ENCODE measurements at places on chromosomes 7 and 10.

DNA sequence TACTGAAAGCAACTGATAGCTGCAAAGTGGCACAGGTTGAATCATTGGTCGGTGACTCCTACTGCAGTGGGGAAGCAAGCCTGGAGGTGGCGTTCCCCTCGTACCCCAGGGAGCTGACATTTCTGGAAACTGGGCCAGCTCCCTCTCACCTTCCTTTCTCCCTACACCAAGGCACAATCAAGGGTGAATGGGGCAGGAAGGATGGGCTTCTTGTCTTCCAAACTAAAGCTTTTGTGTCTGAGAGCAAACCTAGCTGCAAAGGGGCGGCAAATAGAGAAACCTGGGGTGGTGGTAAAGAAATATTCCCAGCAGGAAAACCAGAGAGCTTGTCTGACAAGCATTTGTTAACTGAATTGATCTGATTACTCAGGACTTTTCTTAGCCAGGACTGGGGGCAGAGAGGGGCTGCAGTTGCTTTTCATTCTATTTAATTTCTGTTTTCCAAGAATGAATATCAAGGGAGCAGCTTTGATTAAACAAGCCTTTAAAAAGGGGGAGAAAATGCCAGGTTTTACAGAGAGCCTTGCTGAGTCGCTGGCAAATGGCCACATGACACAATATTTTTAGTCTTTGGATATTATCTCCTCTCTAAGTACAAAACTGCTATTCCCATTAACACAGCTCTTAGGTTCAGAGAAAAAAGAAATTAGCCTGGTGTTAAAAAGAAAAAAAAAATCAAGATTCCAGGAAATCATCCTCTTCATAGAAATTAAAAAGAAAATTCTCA, 27.8 kb downstream of the CDHR3 start:
- DNase-seq, result peak; percentile 23

GRCh38 chr7:41887416-41887815, 184.5 kb upstream of the INHBA start:
- no peak for DNase-seq

DNA sequence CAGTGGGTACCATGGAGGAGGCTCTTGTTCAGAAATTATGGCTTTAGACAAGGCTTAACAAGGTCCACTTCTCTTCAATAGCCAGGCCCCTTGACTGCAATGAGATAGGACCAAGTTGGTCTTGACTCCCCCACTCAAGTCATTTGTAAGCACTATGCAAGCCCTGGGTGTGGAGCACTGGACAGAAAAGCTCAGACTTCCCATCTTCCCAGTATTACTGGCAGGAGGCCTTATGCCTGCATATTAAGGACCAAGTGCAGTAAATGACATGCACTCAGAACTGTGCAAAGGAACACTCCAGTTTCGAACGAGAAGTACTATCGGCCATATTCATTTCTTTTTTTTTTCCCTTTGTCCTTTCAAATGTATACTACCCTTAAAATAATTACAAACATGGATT, 318.3 kb upstream of the LRRN3 start:
- DNase-seq, result no peak

- DNase-seq, result peak; percentile 56
These were observed 32.5 kb downstream of the GNA12 start for GRCh38 chr7:2811476-2812113.

DNA sequence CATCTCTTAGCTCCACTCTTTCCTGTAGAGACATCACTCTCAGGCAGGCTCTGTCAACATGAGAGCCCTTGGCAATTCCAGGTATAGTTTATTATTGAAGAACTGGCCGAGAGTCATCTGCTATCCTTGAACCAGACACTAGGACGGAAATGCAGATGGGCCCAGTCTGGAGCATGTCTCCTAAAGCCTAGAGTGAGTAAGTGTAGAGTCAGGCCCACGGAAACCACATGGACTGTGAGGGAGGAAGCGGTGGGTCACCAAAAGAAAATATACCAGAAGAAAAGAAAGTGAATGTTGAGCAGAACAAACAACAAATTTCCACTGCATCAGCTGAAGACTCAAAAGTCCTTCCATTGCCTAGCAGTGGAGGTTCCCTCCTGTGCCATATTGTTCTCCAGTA, 15.7 kb upstream of the RELN start:
- DNase-seq, result peak; percentile 24

DNA sequence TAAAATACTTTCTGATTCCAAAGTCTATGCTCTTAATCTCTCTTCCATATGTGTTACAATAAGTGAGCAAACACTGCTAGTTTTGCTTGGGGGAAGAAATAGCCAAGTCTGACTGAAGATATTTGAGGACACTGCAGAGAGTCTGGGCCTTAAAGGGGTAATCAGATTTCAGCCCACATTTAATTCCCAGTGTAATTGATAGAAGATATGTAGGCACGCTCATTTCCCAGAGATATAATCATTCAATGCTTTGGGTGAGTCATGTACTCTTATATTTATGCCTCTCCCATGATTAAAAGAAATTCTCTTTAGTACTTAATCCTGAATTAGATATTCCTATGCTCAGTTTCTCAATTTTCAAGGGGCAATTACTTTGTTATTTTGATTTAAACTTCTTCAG, 178.1 kb upstream of the POM121L12 start:
- no peak for DNase-seq

DNA sequence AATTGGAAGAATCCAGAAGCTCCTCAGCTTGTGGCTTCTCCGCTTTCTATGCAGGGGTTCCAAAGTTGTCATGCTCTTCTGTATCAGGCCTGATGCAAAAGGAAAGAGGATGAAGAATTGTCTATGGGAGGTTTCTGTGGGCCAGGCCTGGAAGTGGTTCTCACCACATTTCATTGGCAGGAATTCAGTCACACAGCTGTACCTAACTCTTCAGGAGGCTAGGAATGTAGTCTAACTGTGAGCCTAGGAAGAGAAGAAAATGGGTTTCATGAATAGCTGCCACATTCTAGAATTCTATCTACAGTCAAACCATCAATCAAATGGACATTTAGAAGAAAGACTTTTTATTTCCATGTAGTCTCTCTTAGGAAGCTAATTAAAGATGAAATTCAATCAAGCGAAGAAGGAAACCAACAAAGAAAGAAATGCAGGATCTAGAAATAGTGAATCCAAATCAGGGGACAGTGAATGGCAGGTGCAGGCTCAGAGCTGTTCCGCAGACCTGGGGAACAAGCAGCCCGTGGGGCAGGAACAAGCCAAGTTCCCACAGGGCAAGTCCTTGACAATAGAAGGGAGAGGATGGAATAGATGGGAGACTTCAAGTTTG, 25.4 kb upstream of the USP6NL start:
- no peak for DNase-seq

DNA sequence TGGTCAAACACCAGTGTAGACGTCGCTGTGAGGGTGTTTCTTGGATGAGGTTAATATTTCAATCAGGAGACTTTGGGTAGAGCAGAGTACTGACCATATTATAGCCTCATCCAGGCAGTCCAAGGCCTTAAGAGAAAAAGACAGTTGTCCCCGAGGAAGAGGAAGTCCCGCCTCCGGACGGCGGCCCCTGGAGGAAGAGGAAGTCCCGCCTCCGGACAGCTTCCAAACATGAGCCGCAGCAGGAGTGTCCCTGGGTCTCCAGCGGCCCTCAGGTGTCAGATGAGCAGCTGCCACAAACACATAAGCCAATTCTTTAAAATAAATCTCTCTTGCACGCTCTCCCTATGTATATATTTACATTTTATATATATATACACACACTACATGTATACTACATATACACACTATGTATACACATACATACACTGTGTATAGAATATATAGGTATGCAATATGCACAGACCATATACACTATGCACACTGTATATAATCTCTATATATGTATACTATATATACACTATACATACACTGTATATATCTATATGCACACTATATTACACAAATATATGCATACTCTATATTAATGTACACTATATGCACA, 37.5 kb downstream of the PWWP2B start:
- no peak for DNase-seq

DNA sequence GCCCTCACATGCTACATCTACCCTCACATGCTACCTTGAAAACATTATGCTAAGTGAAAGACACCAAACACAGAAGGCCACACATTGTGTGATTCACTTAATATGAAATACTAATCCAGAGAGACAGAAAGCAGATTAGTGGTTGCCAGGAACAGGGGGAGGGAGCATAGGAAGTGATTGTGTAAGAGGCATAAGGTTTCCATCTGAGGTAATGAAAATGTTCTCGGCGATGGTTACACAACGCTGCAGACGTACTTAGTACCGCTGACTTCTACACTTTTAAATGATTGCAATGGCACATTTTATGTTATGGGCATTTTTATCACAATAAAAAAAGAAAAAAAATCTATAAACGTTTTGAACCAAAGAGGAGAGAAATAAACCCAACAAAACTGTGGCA, 742.3 kb downstream of the TYW1 start:
- DNase-seq, result peak; percentile 84

DNA sequence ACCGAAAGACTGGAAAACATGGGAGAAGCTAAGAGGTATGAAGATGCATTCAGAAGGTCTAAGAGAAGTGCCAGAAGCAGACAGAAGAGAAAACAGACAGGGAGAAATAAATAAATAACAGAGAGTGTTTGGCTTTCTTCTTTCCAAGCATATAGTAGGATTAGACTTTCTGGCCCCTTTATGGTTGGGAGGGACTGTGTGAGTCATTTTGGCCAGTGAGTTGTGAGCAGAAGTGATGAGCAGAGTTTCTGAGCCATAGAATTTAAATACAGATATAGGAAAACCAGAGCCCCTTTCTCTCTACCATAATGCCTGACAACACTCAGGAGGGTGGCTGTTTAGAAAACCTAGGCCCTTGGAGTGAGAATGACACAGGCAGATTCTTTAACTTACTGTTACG, 171.0 kb downstream of the PPP1R17 start:
- no peak for DNase-seq

- DNase-seq, result peak; percentile 55
These were observed 29.7 kb downstream of the IMMP2L start for GRCh38 chr7:111532625-111533024.

- no peak for DNase-seq
These were observed 9.0 kb downstream of the SLC16A12 start for GRCh38 chr10:89526358-89526757.

DNA sequence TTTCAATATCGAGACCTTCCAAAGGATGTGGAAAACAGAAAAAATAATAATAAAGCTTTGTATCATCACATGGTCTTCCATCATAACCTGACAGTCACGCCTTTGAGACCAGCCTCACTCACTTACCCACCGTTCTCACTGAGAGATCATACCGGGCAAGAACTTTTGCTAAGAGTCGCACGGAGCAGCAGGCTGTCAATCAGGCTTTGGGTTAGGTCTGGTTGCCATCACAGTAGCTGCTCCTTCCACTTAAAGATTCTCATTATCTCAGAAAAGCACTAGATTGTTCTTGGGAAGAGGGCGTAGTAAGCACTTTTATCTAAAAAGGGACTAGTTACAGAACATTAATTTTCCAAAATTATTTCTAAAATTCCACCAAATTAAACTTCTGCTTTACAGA, 2.0 kb downstream of the RELN start:
- no peak for DNase-seq

- DNase-seq, result peak; percentile 47
These were observed 30.5 kb downstream of the ARMC3 start for GRCh38 chr10:22958338-22958737.

DNA sequence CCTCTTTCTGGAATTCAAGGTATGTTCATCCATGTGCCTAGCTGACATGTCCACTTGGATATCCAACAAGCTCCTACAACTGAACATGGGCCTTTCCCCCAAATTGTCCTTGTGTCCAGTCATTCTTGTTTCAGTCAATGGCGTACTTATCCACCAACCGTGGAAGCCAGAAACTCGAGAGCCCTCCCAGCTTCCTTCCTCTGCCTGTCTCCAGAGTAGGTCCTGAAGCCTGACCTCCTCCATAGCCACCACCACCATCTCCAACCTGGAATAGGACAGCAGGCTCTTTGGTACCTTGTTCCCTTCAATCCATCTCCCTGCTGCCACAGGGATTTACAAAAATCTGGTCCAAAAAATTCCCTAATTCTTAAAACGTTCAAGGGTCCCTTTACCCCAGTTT, 305.1 kb downstream of the RPS24 start:
- no peak for DNase-seq

GRCh38 chr7:114627231-114627630, 212.6 kb downstream of the FOXP2 start:
- DNase-seq, result no peak

DNA sequence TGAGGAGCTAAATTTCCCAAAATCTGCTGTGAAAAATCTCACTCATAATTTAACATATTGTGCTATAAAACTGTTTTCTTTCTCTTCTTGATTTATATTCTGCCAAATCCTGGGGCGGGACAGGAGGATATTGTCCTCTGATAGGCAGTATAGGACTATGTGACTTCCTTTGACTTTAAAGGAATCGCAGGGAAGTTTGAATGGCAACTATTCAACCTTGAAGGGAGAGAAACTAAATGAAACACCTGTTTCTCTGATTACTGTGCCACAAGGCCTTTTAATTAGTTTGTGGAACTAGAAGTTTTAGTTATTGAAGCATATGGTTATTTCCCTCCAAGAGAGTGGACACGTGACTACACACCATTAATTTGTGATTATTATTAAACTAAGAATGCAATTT, 607.4 kb downstream of the GATA3 start:
- no peak for DNase-seq

DNA sequence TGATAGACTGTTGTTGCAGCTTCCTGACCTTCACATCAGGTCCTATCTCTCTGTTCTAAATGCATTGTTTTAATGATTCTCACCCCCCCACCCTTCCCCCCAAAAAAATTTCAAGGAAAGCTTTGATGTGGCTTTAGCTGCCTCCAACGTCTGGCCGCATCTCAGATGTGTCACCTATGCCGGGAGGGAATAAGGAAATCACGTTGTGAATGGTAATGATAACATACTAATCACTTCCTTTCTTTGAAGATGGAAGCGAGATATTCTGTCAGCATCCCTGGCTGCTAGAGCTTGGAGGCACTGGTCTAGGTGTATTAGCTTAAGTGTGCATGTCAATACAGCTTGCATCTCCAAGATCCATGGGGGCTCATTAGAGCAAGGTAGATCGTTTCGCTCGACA, 89.6 kb downstream of the VTI1A start:
- DNase-seq, result no peak
